ELF-1 (cell line): ENCODE measurements at places on chromosomes 3 and 15.

GRCh38 chr3:181932039-181932438 is 220.3 kb downstream of the SOX2 start:
- DNase-seq, result no peak

DNA sequence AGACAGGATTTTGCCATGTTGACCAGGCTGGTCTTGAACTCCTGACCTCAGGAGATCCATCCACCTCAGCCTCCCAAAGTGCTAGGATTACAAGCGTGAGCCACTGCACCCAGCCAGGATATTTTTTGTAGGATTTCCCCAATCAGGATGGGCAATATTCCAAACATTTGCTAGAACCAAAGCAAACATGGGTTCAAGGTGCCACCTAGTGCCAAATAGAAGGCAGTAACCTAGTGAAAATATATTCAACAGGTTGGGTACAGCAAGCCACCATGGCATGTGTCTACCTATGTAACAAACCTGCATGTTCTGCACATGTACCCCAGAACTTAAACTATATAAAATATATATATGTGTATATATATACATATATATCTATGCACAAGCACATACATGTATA is 185.9 kb upstream of the CADM2 start:
- DNase-seq, result no peak

GRCh38 chr3:11668243-11669235 is 24.8 kb upstream of the VGLL4 start:
- DNase-seq, result no peak

GRCh38 chr3:119257654-119258410 is 17.2 kb upstream of the B4GALT4 start:
- no peak for DNase-seq

DNA sequence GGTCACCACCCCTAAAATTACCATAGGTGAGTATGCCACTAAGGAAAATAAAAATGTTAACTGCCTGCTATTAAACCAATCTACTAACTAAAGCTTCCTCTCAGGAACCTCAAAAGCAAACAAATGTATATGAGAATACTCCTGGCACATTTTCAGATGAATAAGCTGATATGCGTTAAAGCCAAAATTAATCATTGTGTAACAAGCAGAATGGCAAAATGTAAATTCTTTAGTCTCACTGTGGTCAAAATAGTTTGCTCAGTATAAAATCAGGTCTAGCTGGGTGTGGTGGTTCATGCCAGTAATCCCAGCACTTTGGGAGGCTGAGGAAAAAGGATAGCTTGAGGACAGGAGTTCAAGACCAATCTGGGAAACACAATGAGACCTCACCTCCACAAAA is 53.6 kb downstream of the SUMF1 start:
- DNase-seq, result no peak

DNA sequence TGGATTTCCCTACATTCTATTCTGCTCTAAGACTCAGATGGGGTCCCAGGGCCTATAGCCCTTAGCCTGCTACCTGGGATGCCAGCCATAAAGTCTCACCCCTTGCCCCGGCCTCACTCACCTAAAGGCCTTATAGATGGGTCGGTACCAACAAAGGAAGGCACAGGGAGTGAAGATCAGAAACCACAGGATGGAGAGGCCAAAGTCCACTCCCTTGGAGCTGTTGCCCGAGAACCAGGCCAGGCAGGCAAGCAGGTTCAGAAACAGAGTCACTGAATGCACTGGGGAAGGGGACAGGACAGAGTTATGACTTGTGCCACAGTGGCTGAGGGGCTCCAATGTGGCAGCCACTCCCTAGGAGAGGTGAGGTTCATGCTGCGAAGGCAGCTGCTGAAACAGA is 7.4 kb upstream of the ULK3 start:
- no peak for DNase-seq

DNA sequence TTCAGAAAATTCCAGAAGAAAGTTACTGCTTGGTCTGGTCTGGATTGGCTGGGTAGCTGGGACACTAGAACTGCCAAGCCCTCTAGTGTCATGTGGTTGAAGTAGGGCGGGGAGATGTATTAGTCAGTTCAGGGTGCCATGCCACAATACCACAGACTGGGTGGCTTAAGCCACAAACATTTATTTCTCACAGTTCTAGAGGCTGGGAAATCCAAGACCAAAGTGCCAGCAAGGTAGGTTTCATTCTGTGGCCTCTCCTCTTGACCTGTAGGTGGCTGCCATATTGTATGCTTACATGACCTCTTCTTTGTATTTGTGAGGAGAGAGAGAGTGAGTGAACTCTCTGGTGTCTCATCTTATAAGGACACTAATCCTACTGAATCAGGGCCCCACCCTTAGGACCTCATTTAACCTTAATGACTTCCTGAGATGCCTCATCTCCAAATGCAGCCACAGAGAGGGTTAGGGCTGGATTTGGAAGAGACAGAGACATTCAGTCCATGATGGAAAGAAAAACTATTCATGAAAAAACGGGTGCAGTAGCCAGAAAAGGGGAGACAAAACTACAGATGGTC is 18.1 kb upstream of the ZSCAN2 start:
- no peak for DNase-seq

DNA sequence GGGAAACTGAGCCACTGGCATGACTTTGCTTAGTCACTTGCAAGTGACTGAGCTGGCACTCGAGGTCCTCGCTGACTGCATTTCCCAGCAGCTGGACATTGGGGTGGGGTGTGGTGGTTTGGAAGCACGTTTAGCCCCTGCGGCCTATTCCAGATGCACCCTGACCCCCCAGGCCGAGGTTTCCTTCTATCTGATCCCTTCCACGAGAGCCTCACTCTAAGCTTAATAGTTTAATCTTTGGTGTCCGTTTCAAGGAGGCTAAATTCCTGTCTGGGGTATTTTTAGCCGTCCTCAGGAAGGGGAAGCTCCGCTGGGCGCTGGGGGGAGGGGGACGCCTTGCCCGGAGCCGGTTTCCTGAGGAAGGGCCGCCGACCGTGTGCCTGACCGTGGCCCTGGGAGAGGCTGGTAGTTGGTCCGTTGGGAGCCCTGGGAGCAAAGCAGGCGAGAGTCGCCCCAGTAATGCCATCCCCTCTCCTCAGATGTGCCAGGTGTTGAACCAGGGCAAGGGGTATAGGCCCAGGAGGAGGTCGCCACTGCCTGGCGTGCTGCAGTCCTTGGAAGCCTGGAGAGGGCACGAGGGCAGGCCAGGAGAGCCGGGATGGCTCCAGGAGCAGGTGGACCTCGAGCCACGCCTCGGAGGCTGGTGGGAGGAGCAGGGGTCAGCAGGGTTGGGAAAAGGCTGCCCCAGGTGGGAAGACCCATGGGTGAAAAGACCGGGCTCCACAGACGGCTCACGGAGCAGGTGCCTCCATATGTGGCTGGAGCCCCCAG is 37.2 kb downstream of the IDH2 start:
- DNase-seq, result peak; percentile 30

DNA sequence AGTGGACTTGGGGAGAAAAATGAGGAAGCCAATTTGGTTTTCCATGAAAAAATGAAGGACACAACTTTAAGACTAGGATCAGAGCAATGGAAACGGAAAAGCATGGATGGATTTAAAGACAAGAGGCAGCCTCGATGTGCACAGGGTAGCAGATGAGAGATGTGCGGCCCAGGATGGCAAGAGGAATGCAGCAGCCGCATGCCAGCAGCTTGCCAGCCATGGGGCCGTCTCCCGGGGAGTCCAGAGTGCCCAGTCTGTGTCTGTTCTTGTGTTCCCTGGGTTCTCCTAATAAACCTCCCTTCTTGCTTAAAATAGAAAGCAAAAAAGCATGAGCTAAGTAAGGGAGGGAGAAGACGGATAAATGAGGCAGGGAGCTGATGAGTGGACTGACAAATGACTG is 68.0 kb upstream of the IQSEC1 start:
- DNase-seq, result no peak

GRCh38 chr3:89521328-89521727 is 413.9 kb downstream of the EPHA3 start:
- no peak for DNase-seq

DNA sequence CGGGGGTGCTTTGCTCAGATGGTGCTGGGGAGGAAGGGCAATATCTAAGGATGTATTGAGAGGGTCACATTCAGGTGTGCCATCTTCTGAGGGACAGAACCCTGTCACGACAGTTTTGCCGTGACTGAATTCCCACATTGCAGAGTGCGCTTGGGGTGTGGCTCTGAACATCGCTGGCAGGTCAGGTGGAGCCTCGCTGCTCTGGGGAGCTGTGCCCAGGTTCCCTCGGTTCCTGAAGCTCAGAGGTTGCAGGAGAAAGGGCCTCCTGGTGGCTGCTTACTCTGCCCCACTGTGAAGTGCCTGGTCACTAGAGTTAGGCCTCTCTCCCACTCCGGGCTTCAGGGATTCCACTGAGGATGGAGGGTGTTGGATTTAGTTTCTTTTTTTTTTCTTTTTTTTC is 51.5 kb downstream of the APBA2 start:
- no peak for DNase-seq

DNA sequence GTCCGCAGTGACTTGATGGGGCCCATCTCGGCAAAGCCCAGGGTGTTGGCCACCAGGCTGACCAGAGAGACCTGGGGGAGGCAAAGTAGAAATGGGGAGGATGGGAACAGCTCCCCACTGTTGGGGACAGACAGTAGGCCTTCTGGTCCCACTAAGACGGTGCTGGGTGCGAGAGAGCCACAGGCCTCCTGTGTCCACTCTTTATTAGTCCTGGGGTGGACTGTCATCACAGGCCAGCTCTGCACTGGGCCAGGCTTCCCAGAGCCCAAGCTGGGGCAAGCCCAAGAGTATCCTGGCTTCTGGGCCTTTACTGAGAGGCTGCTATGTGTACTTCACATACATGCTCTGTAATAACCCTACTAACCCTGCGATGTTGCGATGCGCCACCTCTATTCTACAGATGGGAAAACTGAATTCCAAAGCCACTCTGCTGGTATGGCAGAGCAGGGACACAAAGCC is 66.4 kb downstream of the EXOG start:
- no peak for DNase-seq

DNA sequence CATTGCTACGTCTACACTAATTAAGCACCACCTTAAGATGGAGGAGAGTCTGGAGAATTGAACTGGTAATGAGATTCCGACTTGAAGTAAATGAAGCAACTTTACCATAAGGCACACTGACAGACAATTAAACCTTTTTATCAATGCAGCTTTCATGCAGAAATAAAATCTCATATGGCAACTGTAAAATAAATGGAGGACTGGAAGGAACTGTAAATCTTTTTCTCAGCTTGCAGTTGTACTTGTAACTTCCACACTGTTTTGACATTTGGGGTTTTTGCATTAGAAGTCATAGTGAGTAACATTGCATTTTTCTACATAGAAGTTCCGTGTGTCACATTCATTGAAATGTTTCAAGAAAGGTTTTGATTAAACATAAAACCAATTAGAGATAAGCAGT is 705.3 kb downstream of the NLGN1 start:
- no peak for DNase-seq

- no peak for DNase-seq
Measured at GRCh38 chr15:61871926-61872522, 188.2 kb downstream of the VPS13C start.

- no peak for DNase-seq
Measured at GRCh38 chr3:36991923-36992805, 767 bp downstream of the EPM2AIP1 start.

DNA sequence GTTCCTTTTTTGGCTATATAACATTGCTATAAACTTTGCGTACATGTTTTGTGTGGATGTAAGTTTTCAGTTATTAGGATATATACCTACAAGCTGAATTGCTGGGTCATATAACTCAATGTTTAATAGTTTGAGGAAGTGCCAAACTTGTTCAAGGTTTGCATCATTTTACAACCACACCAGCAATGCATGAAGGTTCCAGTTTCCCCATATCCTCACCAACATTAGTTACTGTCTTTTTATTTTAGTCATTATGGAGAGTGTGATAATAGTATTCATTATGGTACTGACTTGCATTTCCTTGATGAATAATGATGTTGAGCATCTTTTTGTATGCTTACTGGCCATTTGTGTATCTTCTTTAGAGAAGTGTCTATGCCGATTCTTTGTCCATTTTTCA is 112.3 kb downstream of the NR1I2 start:
- DNase-seq, result no peak

GRCh38 chr3:134237454-134238145 is 13.1 kb downstream of the RYK start:
- DNase-seq, result no peak

- no peak for DNase-seq
Measured at GRCh38 chr15:39597336-39597735, 16.5 kb downstream of the THBS1 start.

GRCh38 chr3:128060473-128061381 is 8.5 kb downstream of the SEC61A1 start:
- no peak for DNase-seq

DNA sequence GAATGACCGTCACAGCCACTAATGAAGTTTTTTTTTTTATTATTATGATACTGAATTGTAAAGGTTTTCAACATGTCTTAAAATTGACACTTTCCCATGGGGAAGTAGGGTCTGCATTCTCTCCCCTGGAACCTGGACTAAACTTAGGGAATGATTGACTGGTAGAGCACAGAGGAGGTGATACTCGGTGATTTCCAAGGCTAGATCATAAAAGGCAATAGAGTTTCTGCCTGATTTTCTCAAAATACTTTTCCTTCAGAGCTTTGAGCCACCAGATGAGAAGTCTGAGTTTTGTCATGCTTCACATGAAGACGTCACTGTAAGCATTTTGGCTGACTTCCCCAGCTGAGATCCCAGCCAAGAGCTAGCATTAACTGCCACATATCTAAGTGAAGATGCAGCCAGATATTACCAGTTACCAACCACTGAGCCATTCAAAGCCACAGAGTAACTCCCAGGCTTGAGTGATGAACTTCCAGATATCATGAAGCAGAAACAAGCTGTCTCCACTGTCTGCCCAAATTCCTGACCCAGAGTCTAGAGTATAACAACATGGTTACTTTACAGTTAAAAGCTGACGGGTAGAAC is 105.8 kb downstream of the LSAMP start:
- no peak for DNase-seq

- peak; percentile 23 for DNase-seq
Measured at GRCh38 chr15:89836267-89837133, 21.8 kb upstream of the ANPEP start.

- no peak for DNase-seq
Measured at GRCh38 chr3:72664184-72664975, 183.9 kb downstream of the SHQ1 start.

DNA sequence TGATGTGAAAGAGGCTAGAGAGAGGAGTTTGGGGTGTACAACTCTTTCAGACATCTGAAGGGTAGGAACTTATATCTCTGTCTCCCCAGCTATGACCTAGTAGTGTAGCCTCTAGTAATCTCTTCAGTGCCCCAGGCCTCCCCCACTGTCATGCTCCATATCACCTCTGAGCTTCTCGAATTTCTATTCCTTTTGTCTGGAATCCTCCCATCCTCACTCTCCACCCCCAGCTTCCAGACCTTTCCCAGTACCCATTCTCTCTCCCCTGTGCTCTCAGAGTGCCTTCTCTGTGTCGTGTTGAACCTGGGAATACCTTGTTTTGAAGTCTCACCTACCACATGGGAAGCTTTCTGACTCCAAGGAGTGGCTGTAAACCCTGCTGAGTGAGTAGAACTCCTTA is 3.6 kb upstream of the RBPMS2 start:
- DNase-seq, result no peak

GRCh38 chr3:67094167-67094566 is 96.1 kb downstream of the KBTBD8 start:
- DNase-seq, result no peak

- DNase-seq, result no peak
Measured at GRCh38 chr15:37148714-37149113, 48.4 kb upstream of the MEIS2 start.

- peak; percentile 98 for DNase-seq
Measured at GRCh38 chr15:92831655-92832328, 68.3 kb upstream of the CHD2 start.

- no peak for DNase-seq
Measured at GRCh38 chr15:72554471-72555425, 80.6 kb downstream of the ARIH1 start.

GRCh38 chr3:37742574-37743212 is 119.0 kb upstream of the CTDSPL start:
- DNase-seq, result no peak
